NCI-H2107 (cell line): ENCODE measurements at places on chromosomes 2 and 18.

DNA sequence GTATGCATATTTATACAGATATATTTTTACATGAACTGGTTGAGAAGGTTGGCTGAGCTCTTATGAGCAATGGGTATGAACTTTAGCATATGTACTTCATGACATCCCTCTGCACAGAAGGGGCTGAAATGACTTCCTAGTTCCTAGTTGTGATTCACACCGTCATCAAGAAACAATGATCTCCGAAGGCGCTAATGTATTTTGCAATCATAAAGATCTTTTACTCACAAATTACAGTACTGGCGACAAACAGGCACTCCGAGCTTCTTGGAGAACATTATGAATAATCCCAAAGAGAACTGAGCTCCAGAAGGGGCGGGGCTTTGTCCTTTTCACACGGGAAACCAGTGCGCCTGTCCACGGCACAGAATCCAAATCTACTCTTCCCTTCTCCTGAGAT lies 18.1 kb downstream of the BCL2 start:
- no peak for DNase-seq

GRCh38 chr2:228860601-228861285 lies 410.3 kb downstream of the PID1 start:
- no peak for DNase-seq

DNA sequence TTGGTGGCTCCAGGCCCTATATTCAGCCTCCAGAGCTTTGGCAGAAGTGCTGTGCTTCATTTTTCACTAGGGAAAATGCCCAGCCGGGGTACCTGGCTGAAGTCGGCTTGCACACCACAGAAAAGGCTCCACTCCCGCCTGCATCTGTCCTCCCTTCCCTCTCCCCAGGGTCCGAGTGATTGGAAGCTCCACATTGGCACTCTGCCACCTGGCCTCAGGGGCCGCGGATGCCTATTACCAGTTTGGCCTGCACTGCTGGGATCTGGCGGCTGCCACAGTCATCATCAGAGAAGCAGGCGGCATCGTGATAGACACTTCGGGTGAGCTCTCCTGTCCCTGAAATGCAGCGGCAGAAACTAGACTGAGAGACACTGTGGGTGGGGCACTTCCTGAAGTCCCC lies 47.4 kb downstream of the IMPA2 start:
- DNase-seq = no peak

- no peak for DNase-seq
Observed at GRCh38 chr18:14189858-14190257, 57.6 kb upstream of the ZNF519 start.

- DNase-seq = no peak
Observed at GRCh38 chr2:207891086-207891844, 121.6 kb upstream of the FZD5 start.

DNA sequence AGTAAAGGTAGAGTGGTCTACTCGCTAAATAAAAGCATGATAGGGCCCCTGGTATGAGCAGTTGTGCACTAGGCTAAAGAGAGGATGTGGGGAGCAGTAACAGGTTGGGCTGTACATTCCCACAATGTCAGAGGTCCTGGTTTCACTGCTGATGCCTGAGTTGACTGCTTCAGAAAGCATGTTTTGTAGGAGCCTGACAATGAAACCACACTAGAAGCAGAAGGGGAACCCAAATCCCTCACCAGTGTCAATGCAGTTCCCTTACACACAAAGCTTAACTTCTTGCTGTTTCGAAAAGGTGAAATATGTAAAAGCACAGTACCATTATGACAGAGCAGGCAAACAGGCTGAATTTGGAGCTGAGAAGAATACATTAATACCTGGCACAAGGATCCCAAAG lies 291.7 kb upstream of the KYNU start:
- no peak for DNase-seq

DNA sequence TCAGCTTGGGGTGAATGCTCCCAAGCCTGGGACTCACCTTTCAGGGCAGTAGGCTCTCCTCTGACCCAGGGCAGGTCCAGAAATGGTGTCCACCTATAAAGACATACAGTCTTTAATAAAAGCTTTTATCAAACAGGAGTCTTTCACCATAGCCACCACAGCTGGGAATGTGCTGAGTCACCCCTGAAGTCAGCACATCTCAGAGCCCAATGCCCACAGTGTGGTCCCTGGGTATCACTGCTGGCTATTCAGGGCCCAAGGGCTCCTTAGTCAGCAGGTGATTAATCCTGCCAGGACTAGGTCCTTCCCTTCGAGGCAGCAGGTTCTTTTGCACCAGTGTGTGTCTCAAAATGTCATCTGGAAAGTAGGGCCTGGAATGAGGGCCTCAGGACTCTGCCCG lies 181.9 kb downstream of the MEMO1 start:
- no peak for DNase-seq

DNA sequence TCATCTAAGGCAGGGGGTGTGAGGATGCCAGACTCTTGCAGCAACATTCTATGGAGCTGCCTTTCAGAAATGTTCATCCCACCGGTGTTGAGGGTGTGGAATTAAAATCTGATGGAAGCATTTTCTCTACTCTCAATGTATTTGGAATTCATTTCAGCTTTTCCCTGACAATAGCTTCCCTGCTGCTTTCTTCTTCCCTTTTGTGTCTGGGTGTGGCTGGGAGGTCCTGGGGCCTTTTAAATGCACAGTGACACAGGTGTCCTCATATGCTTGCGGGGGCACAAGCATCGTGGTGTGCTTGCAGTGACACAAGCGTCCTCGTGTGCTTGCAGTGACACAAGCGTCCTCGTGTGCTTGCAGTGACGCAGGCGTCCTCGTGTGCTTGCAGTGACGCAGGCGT lies 43.4 kb upstream of the ASB18 start:
- no peak for DNase-seq

- peak; percentile 72 for DNase-seq
Observed at GRCh38 chr2:168552450-168552856, 96.4 kb downstream of the CERS6 start.

- DNase-seq = no peak
Observed at GRCh38 chr2:128770143-128771085, 451.7 kb upstream of the HS6ST1 start.

DNA sequence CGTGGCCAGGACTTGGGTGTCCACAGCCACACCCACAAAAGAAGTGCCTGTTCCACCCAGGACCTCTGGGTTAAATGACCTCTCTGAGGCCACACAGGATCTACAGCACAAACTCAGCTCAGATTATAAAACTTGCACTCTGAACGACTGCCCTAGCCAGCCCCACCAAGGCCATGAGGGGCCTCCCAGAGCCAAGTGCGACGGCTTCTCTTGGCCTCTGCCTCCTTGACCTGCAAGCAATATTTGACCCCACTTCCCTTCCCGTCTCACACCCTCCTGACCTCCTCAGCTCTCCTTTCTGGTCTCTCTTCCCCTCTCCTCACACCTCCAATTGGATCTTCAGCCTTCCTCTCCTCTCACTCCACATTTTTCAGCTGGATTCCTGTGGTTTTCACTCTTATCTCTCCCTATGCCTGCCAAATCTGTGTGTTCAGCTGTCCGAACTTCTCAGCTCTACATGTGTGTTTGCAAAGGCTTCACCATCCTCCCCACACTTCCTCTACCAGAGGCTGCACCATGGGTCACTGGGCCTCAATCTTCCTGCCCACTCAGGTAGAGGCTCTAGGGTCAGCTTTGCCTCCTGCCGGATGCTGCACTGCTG lies 25.3 kb upstream of the STEAP3 start:
- no peak for DNase-seq

- DNase-seq = no peak
Observed at GRCh38 chr2:129502781-129503180, 476.7 kb upstream of the RAB6C start.

DNA sequence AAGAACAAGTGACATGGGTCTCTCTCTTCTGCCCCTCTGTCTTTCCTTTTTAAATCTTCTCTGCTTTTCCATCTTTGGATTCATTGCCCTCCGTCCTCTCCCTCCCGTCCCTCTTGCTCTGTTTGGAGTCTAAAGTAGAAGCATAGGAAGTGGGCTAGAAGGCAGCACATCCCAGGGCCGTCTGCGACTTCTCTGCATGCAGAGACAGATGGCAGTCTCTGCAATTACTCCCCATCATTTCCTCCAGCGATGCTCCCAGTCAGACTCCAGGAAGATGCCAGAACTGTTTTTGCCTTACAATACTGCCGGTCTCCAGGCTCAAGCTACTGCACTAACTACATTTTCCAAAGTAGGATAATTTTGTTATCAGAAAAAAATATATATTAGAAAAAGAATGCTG lies 35.2 kb upstream of the LPIN2 start:
- no peak for DNase-seq

DNA sequence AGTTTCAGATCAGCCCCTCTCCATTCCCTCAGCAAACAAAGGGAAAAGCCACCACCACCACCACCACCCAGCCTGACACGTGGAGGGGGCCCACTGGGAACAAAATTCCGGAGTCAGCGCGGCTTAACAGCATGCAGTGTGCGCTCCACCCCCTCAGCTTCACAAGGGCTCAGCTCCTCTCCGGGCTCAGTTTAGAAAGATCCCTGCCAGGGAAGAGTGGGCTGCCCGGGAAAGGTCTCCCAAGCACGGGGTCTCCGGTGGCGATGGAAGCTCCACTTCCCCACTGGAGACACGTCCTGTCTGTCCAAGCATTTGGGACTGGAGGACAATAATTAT lies 55.7 kb downstream of the SNORC start:
- no peak for DNase-seq

- DNase-seq = no peak
Observed at GRCh38 chr18:11387880-11388279, 221.5 kb upstream of the SLC35G4 start.

GRCh38 chr2:67502346-67503065 lies 105.4 kb downstream of the ETAA1 start:
- no peak for DNase-seq

- no peak for DNase-seq
Observed at GRCh38 chr18:3842844-3843243, 392.9 kb downstream of the TGIF1 start.

- DNase-seq = peak; percentile 36
Observed at GRCh38 chr2:134253804-134254203, at the start of gene MGAT5. TSS of gene MGAT5 (plus strand) at chr2:134254072. CDS start at chr2:134254404, 332 bp downstream.

- no peak for DNase-seq
Observed at GRCh38 chr18:50806208-50806616, 13.6 kb downstream of the MRO start.

- no peak for DNase-seq
Observed at GRCh38 chr2:43774617-43775016, 778 bp downstream of the DYNC2LI1 start.
